ENCODE measurements at places on chromosomes 7 and 10.

GRCh38 chr10:1324903-1325302 lies 268.7 kb downstream of the WDR37 start:
- DNase-seq = no peak
- H3K4me3 ChIP-seq = no peak overlapping the region
- H3K36me3 ChIP-seq = 0 out of 2 replicates have a peak, but pooled peaks cover 7% of the 10 kb centered on the region
- no peaks in the 10 kb centered on the region for H3K27me3 ChIP-seq

GRCh38 chr10:114024876-114025610 lies 18.6 kb upstream of the ADRB1 start:
- H3K27me3 ChIP-seq = no peaks in the 10 kb centered on the region
- H3K27ac ChIP-seq = peak overlapping the region; percentile 93
- H3K4me1 ChIP-seq = peaks cover 54% of the 10 kb centered on the region
- no peak overlapping the region for H3K4me3 ChIP-seq
- H3K36me3 ChIP-seq = no peaks in the 10 kb centered on the region

GRCh38 chr10:110681023-110681681 lies 37.0 kb downstream of the RBM20 start:
- no peaks in the 10 kb centered on the region for H3K36me3 ChIP-seq
- H3K4me3 ChIP-seq = no peak overlapping the region
- H3K27ac ChIP-seq = no peak overlapping the region
- peaks cover 17% of the 10 kb centered on the region for H3K4me1 ChIP-seq
- H3K27me3 ChIP-seq = peaks cover 55% of the 10 kb centered on the region

DNA sequence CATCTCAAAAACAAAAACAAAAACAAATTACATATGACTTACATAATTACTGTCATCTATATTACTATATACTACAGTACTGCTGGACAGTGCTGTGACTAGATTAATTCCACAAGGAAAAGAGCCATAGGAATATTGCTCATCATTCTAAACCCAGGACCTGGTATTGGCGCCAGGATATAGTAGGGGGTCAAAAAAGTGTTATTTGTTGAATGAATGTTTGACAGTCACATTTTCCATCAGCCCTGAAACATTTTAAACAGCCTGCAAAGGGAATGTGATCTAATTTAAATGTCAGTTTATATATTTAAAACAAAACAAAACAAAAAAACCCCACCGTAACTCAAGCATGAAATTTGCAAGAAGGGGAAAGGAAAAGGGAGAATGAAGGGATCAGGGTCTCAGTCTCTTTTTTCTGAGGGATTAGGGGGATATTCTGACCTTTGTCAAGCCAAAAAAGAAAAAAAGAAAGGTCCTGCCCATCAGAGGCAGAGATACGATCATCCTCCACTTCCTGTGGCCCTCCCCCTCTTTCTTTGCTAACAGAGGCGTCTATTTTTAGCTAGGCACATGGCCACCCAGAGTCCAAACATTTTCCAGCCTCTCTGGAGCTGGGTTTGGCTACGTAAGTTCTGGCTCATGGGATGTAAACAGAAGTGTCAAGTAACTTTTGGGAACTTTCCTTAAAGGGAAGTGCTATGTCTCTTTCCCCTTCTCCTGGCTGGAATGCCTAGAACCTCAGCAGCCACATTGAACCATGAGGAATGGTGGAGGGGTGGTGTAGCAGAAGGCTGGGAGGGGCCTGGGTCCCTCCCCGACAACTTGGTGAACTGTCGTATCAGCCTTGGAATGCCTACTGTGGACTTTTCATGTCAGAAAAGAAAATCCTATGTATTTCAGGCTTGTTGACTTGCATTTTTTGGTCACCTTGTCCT lies 44.6 kb upstream of the DLG5 start:
- H3K4me1 ChIP-seq = peaks cover 41% of the 10 kb centered on the region
- peak; percentile 88 for DNase-seq
- H3K4me3 ChIP-seq = peak overlapping the region; percentile 78
- peaks cover 10% of the 10 kb centered on the region for H3K36me3 ChIP-seq
- peak overlapping the region; percentile 91 for H3K27ac ChIP-seq

GRCh38 chr10:35912615-35913569 lies 270.8 kb upstream of the FZD8 start:
- peaks cover 90% of the 10 kb centered on the region for H3K4me1 ChIP-seq
- no peaks in the 10 kb centered on the region for H3K36me3 ChIP-seq
- no peaks in the 10 kb centered on the region for H3K27me3 ChIP-seq
- DNase-seq = peak; percentile 7

DNA sequence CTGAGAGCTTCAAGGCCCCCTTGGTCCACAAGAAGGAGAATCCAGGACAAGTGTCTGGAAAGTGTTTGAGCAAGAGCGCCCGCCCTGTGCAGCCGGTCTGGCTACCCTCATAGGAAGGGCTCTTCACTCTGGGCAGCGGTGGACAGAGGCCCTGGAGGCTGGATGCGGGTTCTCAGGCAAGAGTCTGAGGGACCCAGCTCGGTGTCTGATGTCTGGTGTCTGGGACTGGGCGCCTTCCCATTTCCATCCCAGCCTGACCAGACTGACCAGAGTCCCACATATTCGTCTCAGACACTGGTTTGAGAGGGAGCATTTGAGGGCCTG lies 59.8 kb downstream of the HK1 start:
- peaks cover 86% of the 10 kb centered on the region for H3K4me1 ChIP-seq
- H3K4me3 ChIP-seq = peak overlapping the region; percentile 75
- H3K27me3 ChIP-seq = no peaks in the 10 kb centered on the region
- peaks cover 21% of the 10 kb centered on the region for H3K36me3 ChIP-seq
- no peak for DNase-seq

GRCh38 chr7:24075426-24075810 lies 208.6 kb upstream of the NPY start:
- H3K27ac ChIP-seq = no peak overlapping the region
- H3K4me3 ChIP-seq = no peak overlapping the region
- peaks cover 7% of the 10 kb centered on the region for H3K36me3 ChIP-seq
- peaks cover 2% of the 10 kb centered on the region for H3K27me3 ChIP-seq

DNA sequence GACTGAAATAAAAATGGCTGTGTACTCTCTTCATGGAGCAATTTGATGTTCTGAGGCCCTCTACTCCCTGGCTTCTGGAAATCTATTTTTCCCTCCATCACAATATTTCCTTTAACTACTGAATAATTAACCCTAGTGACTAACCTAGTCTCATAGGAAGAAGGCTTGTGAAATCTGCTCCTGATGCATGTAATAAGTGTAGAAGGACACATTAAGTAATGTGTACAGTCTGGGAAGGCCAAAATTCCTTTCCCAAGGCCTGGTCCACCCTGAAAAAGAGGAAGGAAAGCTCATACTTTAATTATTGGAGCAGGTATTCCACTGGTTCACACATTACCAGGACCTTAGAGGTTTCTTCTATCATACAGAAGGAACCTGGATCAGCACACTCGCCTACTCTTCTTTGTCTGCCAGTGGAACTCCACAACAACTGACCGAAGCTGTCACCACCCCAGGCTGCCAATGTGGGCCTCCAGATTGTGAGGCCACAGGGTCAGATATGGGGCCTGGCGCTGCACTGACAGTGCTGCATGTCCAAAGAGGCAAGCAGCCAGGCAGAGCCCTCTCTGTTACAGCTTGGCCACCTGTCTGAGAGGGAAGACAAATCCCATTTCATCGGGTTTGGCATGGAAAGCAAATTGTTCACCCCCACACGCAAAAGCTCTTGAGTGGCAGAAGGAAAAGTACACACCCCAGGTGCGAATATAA lies 54.4 kb upstream of the FAM133B start:
- peaks cover 4% of the 10 kb centered on the region for H3K27me3 ChIP-seq
- peaks cover 82% of the 10 kb centered on the region for H3K4me1 ChIP-seq
- DNase-seq = no peak

DNA sequence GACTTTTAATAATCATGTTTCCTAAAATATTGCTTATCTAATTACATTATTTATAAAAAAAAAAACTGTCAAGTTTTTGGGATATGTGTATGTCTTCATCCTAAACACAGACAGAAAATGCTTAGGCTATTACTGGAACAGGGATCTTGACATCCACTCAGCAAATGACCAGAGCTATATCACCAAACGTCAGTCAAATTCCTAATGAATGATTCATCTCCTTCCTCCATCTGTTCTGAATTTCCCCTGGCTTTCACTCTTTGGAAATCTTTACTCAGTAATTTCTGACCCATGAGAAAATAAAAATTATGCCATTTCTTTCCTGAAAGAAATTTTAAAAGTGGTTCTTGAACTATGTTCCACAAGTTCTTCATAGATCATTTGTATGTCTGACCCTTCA lies 552.4 kb upstream of the KCND2 start:
- H3K4me3 ChIP-seq = no peak overlapping the region
- no peak overlapping the region for H3K27ac ChIP-seq
- H3K27me3 ChIP-seq = peaks cover 2% of the 10 kb centered on the region
- DNase-seq = peak; percentile 2
- no peaks in the 10 kb centered on the region for H3K4me1 ChIP-seq

- H3K36me3 ChIP-seq = no peaks in the 10 kb centered on the region
- no peak overlapping the region for H3K27ac ChIP-seq
Measured at GRCh38 chr10:98292971-98293370, 25.0 kb upstream of the LOXL4 start.

DNA sequence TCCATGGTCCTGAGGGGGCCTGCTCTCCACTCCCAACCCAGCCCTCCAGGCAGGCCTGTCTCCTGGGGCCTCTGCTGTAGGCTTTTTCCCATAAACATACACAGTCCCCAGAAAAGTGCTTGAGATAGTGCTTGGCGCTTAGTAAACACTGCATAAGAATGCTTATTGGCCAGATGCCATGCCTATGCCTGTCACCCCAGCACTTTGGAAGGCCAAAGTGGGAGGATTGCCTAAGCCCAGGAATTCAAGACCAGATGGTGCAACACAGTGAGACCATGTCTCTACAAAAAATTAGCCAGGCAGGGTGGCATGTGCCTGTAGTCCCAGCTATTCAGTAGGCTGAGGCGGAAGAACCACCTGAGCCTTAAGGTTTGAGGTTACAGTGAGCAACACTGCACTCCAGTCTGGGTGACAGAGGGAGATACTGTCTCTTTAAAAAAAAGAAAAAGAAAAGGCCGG lies 24.6 kb upstream of the ASL start:
- peak overlapping the region; percentile 91 for H3K27ac ChIP-seq
- peak; percentile 89 for DNase-seq
- peaks cover 61% of the 10 kb centered on the region for H3K4me1 ChIP-seq
- H3K27me3 ChIP-seq = no peaks in the 10 kb centered on the region
- H3K4me3 ChIP-seq = 0 out of 2 replicates have a peak overlapping the region, but pooled peaks have one; percentile 37

GRCh38 chr10:27661514-27662286 lies 83.9 kb downstream of the MKX start:
- peaks cover 22% of the 10 kb centered on the region for H3K36me3 ChIP-seq
- peaks cover 75% of the 10 kb centered on the region for H3K4me1 ChIP-seq
- peak overlapping the region; percentile 69 for H3K27ac ChIP-seq
- H3K4me3 ChIP-seq = peak overlapping the region; percentile 36

GRCh38 chr7:157693071-157693520 lies 356.3 kb downstream of the DNAJB6 start:
- H3K4me3 ChIP-seq = no peak overlapping the region
- no peak overlapping the region for H3K27ac ChIP-seq
- peaks cover 6% of the 10 kb centered on the region for H3K27me3 ChIP-seq
- no peaks in the 10 kb centered on the region for H3K4me1 ChIP-seq
- DNase-seq = no peak
- no peaks in the 10 kb centered on the region for H3K36me3 ChIP-seq

- no peak overlapping the region for H3K27ac ChIP-seq
- peaks cover 59% of the 10 kb centered on the region for H3K4me1 ChIP-seq
- H3K36me3 ChIP-seq = peaks cover 8% of the 10 kb centered on the region
- no peaks in the 10 kb centered on the region for H3K27me3 ChIP-seq
- no peak for DNase-seq
- H3K4me3 ChIP-seq = no peak overlapping the region
Measured at GRCh38 chr10:52465202-52465601, 151.1 kb downstream of the DKK1 start.

DNA sequence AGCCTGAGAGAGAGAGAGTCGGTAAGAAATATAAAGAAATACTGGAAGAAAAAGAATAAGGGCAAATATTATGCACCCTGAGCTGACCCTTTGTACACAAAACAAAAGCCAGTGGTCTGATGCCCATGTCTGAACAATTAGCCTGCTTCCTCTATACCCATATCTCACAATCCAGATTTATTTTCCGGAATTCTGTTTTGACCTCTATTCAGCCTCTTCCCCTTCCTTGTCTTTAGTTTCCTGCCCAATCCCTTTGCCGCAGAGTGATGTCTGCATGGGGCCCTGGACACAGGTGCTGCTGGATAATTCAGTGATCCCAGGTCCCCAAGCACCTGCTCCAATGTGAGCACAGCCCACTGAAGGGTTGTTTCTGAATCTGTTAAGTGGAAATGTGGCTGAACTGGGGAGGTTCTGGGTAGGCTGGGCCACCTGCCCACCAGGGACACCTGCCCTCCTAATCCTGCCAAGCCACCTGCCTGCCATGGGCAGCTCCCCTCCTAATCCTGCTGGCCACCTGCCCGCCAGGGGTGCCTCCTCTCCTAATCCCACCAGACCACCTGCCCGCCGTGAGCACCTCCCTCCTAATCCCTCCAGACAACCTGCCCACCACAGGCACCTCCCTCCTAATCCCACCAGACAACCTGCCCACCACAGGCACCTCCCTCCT lies 23.0 kb downstream of the ADGRA1 start:
- no peaks in the 10 kb centered on the region for H3K27me3 ChIP-seq
- peaks cover 20% of the 10 kb centered on the region for H3K36me3 ChIP-seq
- H3K4me1 ChIP-seq = no peaks in the 10 kb centered on the region
- H3K4me3 ChIP-seq = no peak overlapping the region

DNA sequence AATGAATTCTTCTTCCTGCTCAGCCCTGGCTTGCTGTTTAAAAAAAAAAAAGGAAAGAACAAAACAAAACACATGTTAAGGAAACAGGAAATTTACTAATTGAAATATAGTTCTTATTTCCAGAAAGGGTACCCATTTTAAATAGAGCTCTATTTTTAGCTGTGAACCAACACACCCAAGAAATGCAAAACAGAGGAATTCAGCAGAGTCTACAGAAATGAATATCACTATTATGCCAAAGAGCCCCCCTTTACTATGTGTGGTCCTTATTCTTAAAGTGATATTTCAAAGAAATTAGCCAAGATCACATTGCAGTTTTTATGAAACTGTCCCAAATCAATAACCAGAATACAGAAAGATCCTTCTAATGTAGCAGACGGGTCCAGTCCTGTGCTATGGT lies 53.7 kb downstream of the CCDC6 start:
- H3K4me3 ChIP-seq = no peak overlapping the region
- no peaks in the 10 kb centered on the region for H3K36me3 ChIP-seq
- peaks cover 27% of the 10 kb centered on the region for H3K4me1 ChIP-seq
